ENCODE measurements at places on chromosomes 2 and 18.

DNA sequence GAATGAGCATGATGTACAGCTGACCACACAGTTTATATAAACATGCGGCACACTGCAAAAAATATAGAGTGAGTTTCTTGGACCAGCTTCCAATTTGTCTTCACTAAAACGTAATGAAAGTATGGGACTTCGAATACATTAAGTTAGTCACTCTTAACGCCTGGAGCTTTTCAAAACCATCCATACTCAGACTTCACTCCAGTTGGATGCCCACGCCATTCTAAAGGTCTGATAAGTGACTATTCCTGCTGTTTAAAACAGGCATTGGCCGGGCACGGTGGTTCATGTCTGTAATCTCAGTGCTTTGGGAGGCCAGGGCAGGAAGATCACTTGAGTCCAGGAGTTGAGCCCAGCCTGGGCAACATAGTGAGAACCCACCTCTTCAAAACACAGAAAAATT is 84.6 kb downstream of the MYL12B start:
- DNase-seq: no peak

- no peak for DNase-seq
Observed at GRCh38 chr2:126891681-126892500, 6.8 kb upstream of the TEX51 start.

DNA sequence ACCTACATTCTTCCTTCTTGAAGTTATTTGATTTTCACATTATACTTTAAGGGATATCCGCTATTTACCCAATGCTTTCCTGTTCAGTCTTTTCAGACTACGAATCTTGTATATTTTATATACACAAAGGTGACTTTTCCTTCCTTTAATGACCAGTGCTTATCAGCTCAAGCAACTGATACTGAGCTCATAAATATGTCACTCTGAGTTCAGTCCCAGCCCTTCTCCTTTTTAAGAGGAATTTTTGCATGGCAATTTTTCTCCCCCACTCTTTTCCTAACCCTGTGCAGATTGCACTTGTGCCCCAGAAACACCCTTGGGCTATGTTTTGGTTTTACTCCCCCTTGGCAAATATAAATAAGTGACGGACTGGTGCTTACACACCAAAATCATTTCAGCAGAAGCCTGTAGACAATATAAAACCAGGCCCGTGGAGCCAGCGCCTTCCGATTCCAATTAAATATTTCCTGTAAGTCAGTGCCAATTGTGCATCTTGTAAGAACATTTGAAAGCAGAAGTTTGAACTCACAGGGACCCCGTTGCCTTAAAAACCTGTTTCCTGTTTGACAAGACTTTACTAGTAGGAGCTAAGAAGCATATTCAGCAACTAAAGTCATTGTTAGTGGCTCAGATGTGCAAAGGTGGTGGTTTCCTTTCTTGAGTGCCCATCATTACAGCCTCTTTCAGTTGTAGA is 66.3 kb upstream of the GATA6 start:
- DNase-seq: no peak

DNA sequence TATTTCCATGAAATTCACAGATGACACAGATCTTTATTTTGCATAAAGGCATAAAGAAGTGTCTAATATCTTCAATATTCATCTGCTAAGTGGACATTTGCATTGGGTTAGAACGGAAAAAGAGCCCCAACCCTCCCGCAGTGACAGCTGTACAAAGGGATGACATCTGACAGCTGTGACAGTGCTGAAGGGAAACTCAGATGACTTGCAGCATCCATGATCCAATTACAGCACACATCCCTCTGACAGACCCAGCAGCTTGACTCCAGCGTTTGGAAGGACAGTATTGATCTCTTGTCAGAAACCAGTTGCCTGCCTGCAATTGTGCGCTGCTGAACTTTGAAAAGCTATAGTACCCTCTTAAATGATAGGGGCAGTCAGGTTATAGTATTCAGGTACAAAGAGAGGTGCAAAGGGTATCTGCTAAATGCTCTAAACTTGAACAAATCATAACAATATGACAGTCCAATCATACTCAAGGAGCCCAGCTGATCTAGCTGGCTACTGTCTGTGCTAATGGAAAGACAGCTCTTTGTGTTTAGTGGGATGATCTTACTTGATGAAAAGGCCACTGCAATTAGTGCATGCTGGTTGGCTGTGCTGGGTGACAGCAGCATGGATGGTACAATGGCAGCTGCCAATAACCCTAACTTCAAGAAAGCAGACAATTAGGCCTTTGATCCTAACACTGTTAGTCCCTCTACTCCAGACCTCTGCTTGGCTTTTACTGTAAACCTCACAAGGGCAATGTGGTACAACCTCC is 599.2 kb downstream of the NR4A2 start:
- DNase-seq: no peak

DNA sequence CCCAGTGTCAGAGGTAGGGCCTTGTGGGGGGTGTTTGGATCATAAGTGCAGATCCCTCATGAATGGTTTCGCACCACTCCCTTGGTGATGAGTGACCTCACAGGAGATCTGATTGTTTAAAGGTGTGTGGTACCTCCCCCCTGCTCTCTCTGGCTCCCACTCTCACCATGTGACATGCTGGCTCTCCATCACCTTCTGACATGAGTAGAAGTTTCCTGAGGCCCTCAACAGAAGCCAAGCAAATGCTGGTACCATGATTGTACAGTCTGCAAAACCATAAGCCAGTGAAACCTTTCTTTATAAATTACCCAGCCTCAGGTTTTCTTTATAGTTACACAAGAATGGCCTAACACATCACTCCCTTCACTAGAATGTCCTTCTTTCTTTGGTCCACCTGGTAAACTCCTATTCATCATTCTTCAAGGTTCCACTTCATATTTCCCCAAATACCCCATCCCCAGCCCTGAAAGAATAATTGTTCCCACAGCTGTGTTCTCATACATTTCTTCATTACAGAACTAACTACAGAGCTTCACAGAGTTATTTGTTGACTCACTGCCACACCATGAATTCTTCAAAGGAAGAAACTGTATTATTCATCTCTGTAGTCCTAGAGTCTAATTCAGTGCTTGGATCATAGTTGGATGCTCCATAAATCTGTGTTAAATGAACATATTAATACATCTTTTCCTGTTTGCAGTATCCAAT is 81.2 kb upstream of the STK17B start:
- no peak for DNase-seq

DNA sequence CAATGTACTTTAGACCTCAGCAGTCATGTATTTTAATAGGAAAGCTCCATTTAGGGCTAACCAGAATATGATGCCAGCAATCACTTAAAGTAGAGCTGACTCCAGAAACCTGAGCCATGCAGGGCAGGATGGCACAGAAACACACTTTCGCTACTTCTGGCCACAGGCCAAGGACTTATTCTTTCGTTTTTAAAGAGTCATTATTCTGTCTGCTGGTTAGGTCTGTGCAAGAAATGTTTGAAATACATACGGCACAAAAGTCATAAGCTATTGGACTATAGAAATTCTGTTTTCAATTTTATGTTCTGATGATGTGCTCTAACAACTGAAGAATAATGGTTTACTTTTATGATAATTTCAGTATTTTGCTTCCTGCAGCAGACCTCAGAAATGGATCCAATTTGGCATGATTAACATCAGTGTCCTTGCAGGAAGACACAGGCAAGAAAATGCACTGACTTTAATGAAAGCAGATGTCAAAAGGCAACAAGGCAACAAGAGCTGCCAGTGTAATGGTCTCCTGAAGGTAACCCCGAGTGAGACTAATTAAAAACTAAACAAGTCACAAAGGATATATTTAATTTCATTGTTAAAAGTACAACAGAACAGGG is 114.4 kb upstream of the CHRNA1 start:
- DNase-seq: no peak

DNA sequence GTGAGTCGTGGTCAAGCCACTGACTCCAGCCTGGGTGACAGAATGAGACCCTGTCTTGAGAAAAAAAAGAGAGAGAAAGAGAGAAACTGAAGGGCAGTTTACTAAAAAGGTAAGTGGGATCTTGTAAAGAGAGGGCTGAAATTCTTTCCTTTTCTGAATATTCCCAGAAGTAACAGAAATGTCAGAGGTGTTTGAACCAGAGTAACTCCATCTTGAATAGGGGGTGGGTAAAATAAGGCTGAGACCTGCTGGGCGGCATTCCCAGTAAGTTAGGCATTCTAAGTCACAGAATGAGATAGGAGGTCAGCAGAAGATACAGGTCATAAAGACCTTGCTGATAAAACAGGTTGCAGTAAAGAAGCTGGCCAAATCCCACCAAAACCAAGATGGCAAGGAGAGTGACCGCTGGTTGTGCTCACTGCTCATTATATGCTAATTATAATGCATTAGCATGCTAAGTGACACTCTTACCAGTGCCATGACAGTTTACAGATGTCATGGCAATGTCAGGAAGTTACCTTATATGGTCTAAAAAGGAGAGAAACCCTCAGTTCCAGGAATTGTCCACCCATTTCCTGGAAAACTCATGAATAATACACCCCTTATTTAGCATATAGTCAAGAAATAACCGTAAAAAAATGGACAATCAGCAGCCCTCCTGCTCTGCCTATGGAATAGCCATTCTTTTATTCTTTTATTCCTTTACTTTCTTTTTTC is 1334.3 kb upstream of the ZEB2 start:
- DNase-seq: no peak

- DNase-seq: peak; percentile 67
Observed at GRCh38 chr2:222424276-222424728, at the start of gene SGPP2. TSS of gene SGPP2 (plus strand) at chr2:222424543. CDS start at chr2:222424603, 60 bp downstream.

DNA sequence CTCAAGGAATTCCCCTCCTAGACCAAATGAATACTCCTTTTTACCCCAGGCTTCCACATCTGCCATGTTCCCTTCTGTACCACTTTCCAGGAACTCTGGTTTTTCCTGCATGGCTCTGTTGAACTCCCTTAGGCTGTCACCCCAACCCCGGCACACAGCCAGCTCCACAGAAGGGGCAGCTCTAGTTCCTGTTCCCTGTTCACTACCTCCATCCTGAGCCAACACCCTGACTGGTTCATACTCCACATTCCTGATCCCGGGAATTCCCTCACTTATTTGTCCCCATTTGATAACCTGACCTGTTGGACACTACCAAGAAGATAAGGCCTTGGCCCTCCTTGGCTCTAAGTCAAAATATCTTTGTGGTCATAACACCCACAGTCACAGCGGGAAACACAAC is 280.9 kb upstream of the RAB6C start:
- DNase-seq: no peak

DNA sequence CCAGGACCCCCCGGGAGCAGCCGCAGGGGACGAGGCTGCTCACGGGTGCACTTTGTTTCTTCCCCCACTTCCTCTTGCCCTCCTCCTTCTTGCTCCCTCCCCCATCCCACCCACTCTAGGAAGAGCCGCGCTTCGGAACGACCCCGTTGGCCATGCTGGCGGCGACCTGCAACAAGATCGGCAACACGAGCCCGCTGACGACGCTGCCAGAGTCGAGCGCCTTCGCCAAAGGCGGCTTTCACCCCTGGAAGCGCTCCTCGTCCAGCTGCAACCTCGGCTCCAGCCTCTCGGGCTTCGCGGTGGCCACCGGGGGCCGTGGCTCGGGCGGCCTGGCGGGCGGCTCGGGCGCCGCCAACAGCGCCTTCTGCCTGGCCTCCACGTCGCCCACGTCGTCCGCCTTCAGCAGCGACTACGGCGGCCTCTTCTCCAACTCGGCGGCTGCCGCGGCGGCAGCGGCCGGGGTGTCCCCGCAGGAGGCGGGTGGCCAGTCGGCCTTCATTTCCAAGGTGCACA is 1.3 kb downstream of the SP9 start:
- peak; percentile 75 for DNase-seq

DNA sequence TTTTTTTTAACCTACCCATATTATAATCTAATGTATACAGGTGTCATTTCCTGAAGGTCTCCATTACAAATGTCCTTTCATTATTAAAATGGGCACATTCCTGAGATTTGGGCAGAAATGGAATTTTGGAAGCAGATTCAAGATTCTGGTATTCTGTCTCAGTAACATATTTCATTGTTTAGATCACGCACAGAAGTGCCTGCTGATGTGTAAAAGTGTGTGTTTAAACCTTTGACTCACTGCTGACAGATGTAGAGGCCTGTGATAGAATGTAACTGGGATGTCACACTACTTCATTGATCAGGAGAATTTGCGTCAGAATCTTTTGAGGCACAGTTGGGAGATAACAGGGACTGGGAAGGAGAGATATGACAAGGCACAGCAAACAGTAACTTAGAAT is 276.8 kb upstream of the EPAS1 start:
- no peak for DNase-seq

DNA sequence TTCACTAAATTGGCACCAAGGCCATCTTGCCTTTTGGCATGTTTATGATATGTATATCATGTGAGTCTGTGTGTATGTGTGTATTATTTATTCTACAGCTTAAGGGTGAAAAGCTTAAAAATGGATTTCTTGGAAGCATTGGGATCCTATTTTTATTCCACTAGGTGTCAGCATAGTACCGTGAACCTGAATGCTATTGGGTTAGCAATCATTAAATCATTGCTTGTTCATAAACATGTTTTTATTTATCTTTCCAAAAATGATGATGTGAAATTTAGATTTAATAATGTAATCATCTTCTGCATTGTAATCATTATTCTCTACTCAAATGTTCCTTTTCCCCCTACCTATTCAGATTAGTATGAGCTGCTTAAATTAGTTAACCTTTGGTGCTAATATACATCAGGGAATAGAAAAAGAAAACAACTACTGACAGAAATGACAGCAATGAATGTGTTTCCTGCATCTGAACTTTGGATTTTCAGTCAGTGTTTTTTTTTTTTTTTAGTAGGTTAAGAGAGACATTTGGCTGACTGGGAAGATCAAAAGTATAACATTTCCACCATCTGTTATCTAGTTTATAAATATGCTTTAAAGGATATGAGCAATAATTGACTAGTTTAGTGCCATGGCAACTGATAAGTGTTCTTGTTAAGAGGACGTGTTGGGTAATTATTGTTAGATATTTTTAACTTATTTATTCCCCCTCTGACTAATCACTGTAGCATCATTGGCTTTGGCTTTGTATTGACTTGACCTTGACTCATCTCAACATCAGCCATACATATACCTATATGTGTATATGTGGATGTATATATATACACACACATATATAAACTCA is 14.1 kb upstream of the ZSWIM2 start:
- DNase-seq: no peak
